ENCODE measurements at places on chromosomes 13 and 19.
A peak's percentile ranks its signal among the peaks of the same experiment; 100 is the strongest.

DNA sequence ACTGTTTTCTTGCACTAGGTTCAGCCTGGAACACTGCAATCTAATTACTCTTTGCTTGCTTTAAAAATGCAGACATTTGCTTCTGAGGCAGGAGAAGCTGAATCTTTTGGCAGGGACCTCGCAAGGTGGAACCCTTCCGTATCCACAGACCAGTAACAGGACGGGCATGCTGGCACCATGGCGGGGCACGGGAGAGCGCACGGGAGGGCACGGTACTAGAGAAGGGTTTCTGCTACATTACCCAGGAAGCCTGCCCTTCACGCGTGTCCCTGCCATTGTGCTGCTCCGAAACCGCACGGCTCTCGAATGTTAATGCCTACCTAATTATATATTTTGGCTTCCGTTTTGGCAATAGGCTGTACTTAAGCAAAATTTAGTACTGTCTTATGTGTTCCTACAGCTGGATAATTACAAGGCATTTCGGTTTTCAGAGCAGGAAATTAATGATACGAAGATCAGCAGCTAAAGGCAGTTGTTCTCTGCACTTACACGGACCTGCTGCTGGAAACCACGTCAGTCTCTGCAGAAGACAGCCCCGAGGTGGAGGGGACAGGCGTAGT is 430.4 kb downstream of the IRS2 start:
- DNase-seq, result no peak

- no peak for DNase-seq
Observed at GRCh38 chr19:51296336-51297093, 14.9 kb upstream of the IGLON5 start.

DNA sequence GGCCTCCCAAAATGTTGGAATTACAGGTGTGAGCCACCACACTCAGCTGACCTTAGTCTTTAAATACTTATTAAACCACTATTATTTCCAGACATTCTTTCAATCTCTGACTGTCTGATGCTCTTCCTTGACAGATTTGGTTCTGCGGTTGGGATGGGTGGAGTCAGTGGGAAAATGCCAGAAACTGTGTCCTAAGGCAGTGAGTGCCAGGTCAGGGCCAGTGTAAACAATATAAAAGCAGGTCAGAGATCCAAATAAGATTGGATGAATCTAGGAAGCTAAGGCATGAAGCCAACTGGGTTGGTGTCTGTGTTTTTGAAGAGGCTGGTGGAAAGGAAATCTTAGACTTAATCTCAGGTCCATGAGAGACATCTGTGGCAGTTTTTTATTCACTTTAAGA is 74.7 kb downstream of the KLF5 start:
- no peak for DNase-seq

- peak; percentile 9 for DNase-seq
Observed at GRCh38 chr19:2922987-2923386, 21.8 kb downstream of the ZNF77 start.

DNA sequence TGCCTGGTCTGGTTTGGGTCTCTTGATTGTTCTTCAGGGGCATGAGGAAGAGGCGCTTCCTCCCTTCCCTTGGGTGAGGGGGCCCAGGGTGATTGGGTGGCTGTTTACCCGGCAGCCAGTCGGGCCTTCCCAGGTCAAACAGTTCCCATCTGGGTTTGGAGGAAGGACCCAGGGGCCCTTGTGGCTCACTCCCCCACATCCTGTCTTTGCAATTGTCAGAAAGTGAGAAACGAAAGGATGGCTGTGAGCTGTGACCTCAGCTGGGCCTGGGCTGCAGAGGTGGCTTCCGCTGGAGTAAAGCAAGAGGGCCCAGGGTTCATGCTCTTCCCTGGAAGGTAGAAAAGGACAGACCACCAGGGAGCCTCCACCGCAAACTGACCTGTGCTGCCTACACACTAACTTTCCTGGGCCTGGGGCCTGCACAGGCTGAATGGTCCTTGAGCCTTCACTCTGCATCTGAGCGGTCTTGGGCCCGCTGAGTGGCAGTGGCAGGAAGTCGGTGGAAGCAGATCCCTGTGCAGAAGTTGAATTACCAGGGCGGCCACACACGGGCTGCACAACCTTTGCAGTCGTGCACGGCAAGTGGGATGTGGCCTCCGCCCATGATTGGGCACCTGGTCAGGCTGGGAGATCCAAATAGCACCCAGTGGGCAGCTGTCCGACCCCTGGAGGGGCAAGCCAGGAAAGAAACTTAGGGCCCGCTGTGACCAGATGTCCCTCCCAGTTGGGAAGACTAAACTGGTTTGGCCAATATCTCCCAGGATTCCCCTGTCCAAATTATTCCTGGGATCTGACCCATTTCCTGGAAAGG is 5.3 kb upstream of the CD79A start:
- no peak for DNase-seq

DNA sequence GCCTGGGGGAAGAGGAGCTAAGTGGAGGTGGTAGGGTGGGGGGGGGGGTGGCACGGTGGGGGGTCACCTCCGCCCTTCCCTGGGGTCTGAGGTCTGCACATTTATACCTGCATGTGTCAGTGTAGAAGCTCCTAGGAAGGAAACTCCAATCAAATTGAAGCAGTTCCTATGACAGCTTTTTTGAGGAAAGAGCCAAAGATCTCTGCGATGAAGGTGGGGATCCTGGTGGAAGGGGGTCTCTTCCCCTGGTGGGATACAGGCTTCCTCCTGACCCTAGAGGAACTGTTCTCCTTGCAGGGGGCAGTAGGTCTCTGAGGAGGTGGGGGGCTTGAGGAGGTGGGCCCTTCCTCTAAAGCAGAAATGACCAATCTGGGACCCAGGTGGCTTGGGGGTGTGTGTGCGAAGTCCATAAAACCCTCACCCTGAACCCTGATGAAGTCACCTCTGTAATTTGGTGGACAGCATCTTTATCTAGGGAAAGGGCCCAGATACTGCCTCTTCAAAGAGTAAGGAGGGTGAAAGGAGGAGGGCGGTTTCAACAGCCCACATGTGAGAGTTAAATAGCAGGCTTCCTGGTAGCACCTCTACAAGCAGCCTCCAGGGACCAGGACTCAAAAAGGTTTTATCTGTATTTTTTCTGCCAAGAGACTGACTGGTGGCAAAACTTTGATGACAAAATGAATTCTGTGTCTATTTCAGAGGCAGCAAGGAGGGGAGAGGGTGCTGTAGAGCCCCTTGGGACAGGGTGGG is 12.9 kb downstream of the RANBP3 start:
- DNase-seq, result no peak

DNA sequence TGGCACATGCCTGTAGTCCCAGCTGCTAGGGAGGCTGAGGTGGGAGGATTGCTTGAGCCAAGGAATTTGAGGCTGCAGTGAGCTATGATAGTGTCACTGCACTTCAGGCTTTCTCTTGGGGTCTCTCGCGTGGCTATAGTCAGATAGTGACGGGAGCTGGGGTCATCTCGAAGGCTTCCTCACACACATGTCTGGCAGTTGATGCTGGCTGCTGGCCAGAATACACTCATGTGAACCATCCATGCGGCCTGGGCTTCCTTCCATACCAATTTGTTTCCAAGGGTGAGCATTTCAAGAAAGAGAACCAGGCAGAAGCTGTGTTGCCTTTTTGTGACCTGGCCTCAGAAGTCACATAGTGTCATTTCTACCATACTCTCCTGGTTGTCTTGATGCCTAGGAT is 26.4 kb downstream of the LEUTX start:
- peak; percentile 19 for DNase-seq

DNA sequence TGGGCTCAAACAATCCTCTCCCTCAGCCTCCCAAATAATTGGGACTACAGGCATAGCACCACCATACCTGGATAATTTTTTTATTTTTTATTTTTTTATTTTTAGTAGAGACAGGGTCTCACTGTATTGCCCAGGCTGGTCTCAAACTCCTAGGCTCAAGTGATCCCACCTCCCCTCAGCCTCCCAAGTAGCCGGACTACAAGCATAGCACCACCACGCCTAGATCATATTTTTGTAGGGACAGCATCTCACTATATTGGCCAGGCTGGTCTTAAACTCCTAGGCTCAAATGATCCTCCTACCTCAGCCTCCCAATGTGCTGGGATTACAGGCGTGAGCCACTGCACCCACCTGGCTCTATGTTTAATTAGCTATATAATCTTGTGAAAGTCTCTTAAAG is 114.2 kb downstream of the TRPC4 start:
- no peak for DNase-seq

GRCh38 chr13:44017756-44018309 is 138.1 kb downstream of the LACC1 start:
- DNase-seq, result no peak

GRCh38 chr13:60869941-60870613 is 473.1 kb downstream of the TDRD3 start:
- DNase-seq, result no peak
